ENCODE measurements at places on chromosomes 7 and 10.

DNA sequence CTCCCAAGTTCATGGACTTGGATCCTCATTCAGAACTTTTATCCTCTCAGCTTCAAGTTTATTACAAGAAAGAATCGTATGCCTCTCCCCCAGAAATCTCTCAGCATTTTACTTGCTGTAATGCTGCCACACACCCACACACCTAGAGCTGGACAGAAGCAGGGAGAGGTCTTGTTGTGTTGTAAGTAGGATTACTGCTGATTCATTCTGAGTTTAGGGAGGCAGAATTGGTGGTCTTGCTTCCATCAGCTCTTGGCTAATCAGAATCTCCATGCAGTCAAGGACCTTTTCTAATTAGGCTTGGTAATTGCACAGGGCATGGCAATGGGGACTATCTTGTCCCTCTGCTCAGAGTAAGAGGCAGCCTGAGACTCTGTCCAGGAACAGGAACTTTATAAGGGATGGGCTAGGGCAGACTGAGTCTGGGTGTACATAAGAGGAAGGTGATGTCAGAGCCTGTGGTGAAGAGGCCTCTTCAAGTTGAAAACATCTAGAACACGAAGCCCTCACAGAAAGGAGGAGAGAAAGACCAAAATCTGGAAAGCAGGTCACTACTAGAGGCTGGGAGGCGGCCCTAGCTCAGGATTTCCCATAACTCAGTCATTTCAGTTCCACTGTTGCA, 7.0 kb upstream of the PTPRE start:
- no peak for DNase-seq

GRCh38 chr10:3467052-3467951, 294.7 kb upstream of the PITRM1 start:
- peak; percentile 95 for DNase-seq

DNA sequence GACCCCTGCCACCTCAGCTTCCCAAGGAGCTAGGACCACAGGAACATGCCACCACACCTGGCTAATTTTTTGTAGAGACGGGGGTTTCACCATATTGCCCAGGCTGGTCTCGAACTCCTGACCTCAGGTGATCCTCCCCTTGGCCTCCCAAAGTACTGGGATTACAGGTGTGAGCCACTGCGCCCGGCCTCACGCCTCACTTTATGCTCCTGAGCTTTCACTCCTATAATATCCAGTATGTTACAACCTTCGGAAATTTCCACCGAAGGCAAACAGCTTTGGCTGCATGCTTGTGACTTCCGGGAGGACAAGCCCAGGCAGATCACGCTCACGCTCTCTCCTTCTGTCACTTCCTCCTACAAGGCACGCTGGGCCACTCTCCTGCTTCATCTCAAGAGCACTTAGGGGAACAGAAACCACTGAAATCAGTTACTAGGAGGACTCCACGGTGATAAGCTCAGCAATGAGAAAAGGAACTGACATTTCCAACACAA, 4.4 kb upstream of the MAD1L1 start:
- no peak for DNase-seq

- no peak for DNase-seq
These were observed 26.7 kb upstream of the MRLN start for GRCh38 chr10:59779756-59780533.

GRCh38 chr7:127239814-127240213, 12.9 kb downstream of the GRM8 start:
- DNase-seq = no peak

- no peak for DNase-seq
These were observed 40.9 kb upstream of the FRMD4A start for GRCh38 chr10:14371581-14371980.

GRCh38 chr7:159042581-159043101, 102.0 kb downstream of the VIPR2 start:
- DNase-seq = no peak

DNA sequence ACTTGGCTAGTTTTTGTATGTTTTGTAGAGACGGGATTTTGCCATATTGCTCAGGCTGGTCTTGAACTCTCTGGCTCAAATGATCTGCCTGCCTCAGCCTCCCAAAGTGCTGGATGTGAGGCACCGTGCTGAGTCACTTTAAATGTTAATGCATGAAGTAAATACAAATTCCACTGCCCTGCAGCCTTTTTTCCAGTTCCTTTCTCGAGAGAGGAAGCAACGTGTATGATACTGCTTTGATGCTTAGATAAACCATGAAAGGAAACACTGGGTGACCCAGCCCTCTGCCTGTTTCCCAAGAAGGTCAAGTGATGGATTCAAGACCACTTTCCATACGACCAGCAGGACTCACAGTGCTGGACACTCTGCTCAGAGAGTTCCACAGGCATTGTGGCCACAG, 11.3 kb upstream of the MRPS24 start:
- no peak for DNase-seq

DNA sequence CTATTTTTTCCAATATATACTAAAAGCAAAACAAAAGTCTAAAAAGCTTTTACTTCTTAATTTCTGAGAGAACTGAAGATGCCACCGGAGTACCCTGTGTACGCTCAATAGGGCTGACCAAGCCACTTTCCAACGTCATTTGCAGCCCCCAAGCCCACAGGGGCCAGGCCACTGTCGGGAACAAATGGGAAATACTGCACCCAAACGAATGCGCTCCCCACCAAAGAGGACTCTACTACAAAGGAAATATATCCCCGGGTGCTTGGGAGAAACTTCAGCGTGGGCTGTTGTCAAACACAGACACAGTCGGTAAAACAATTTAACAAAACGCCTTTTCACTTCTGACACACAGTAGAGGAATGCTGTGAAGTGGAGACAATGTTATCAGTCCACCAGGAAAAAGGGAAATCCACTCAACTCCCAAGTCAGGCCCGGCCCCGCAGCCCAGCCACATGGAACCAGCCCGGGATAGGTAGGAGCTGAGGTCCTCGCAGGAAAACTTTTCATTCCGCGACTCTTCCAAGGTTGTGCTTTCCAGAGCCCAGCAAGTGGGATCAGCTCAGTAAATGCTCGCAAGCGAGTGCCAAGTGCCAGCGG, 1.4 kb downstream of the PARD3 start:
- DNase-seq = no peak
